ENCODE measurements at places on chromosomes 7 and 10.

GRCh38 chr7:82152858-82153257 is 290.7 kb downstream of the CACNA2D1 start:
- no peak for DNase-seq

DNA sequence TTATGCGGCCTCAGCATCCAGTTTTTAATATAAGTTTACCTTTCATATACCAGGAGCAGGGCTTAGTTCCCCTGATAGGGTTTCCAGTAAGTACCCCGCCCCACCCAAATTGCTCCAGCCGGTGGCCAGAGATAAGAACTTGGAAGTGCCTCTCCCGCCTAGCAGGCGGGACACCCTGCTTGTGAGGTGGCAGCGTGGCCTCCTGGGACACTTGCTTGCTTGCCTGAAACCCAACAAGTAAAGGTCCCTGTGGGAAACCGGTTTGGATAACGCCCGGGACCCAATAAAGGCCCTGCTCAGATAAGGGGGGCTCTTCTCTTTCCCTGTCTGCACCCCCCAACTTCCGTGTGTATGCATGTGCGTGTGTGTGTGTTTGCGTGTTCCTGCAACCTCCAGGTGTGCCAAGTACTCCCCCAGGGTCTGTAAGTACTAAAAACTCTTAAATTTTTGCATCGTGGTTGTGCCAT is 154.3 kb downstream of the ARHGAP21 start:
- no peak for DNase-seq

DNA sequence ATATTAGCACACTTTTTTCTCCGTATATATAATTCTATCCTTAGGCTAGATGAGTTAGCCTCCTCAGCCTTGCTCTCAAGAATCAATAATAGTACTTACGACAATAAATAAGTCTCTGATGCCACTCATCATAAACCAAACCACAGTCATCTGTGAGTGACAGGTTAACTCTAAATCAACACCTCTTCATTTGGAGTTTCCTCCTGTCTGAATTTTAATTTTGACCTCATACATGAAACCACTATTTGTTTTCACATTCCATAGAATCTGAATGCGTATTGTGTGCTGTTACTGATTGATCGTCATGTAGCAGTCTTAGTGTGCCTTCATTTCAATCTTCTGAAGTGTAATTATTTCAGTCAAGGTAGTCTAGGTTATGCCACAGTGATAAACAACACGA is 85.8 kb downstream of the HGF start:
- no peak for DNase-seq

GRCh38 chr10:23558361-23558799 is 119.5 kb downstream of the OTUD1 start:
- no peak for DNase-seq

DNA sequence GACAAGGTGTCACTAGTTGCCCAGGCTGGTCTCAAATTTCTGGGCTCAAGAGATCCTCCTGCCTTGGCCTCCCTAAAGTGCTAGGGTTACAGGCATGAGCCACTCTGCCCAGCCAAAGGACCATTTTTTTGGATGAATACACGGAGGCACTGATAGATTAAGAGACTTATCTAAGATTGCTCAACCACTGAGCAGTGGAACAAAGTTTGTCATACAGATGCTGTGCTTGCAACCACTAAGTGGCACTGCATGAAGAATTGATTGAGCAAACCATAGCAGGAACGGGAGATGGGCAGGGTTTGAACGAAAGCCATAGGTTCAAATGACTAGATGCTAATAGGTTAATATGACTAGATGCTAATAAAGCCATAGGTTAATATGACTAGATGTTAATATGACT is 61.1 kb downstream of the EBLN1 start:
- DNase-seq, result no peak

GRCh38 chr7:155722118-155722517 is 77.7 kb downstream of the RBM33 start:
- DNase-seq, result no peak

GRCh38 chr10:34106356-34106885 is 708.7 kb downstream of the PARD3 start:
- DNase-seq, result no peak

- DNase-seq, result no peak
These were observed 25.0 kb downstream of the NUDCD3 start for GRCh38 chr7:44465490-44465889.

GRCh38 chr10:102555781-102556328 is 52.1 kb downstream of the SUFU start:
- no peak for DNase-seq

DNA sequence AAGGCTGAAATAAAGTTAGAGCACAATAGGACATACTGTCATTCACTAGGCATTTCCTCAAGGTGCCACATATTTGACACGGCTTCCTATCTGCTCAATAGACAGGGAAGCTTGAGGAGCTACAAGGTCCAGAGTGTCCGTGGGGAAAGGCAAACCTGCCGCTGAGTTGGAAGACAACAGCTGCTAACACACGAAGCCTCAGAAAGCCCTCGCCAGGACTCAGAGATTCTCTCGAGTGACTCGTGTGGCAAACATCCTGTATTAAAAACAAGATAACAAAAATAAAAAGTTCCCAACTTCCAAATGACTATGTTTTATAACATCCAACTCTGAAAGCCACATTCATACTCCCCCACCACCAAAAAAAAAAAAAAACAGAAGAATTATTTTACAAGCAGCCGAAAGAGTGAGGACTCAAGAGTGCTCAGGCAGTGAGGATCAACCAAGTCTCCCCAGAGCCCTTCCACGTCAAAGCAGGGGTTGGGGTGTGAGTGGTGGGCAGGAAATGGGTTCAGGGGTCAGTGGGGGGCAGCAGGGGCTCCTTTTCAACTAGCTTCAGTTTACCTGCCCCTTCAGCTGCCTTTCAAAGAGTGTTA is 67.6 kb downstream of the STK17A start:
- no peak for DNase-seq

DNA sequence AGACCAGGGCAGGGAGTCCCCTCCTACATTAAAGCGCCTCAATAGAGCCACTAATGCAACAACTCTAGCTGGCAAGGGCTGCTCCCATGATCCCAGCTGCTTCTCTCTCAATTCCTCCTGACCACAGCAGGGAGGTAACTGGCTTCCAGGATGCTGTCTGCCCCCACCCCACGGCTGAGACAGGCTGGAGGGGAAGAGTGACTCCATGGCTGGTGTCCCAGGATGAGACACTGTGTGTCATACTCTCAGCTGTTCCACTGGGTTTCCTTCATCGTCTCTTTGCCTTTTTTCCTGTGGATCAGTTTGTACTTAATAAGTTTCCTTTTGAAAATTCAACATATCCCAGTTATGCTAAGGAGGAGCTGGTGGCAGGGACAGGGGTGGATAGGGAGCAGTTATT is 27.7 kb upstream of the MYH16 start:
- no peak for DNase-seq

DNA sequence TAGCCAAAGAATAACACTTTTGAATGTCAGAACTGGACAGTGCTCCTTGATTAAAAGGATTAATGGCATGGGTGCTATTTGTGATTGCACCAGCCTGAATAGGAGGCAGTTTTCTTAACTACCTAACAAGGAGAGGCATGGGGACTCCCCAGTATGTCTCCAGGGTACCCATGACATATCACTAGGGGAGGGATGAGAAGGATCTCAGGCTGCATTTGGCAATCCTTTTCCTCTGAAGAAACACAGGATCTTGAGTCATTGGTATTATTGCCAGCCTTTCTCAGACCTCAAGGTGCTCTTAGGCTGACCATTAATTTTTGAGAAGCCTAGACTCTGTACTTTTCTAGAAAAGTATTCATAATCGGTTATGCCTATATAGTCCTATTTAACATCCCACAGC is 77.5 kb upstream of the NPVF start:
- no peak for DNase-seq

DNA sequence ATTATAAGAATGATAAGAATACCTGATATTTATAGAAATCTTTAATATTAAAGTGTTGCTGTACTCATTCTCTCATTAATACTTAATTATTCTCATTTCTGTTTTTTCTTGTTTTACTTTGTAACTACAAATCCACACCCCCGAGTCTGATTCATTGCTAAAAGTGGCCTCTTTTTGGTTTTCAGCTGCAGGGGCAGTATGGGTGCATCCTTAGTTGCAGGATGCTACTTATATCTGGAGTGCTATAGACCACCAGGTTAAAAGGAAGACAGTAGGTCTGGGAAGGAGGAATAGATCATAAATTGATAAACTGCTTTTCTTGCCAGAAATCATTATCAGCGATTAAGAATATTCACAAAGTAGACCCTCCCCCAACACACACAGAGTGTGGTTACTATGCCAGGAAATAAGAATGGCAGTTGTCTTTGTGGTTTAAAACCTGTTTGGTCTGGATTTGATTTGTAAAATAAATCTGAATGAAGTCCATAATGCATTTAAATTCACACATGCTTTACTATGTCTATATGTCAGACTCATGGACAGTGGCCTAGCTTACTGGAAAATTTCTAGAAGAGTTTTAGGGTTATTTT is 96.5 kb downstream of the NRF1 start:
- no peak for DNase-seq

- no peak for DNase-seq
These were observed 40.1 kb downstream of the PALD1 start for GRCh38 chr10:70518695-70519094.

DNA sequence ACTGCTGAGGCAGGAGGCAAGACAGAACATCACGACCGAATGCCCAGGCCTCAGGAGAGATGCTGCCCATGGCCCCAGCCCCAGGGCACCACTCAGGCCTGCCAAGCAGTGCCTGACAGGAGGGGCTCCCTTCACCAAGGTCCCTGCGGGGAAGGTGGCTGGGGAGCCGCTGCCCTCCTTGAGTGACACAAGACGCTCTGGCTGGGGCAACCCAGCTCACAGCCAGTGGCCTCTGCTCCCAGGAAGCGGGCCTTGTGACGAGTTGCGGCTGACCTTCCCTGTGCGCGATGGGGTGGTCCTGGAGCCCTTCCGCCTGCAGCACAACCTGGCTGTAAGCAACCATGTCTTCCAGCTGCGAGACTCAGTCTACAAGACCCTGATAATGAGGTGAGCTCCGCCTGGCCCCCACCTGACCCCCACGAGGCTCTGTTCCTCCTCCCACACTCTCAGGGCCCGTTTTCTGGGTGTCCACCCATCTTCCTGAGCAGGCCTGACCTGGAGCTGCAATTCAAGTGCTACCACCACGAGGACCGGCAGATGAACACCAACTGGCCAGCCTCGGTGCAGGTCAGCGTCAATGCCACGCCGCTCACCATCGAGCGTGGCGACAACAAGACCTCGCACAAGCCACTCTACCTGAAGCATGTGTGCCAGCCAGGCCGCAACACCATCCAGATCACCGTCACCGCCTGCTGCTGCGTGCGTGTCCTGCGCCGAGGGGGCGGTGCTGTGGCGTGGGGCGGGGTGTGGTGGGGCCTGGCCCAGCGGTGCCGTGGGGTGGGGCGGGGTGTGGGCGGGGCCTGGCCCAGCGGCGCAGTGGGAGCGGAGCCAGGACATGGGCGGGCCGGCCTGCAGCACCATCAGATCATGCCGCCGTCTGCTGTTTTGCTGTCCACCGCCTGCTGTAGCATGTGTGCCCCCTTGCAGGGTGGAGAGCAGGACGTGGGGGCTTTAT is 12.8 kb downstream of the ZMIZ2 start:
- DNase-seq, result no peak

GRCh38 chr10:88076027-88076880 is 212.8 kb downstream of the PTEN start:
- no peak for DNase-seq

DNA sequence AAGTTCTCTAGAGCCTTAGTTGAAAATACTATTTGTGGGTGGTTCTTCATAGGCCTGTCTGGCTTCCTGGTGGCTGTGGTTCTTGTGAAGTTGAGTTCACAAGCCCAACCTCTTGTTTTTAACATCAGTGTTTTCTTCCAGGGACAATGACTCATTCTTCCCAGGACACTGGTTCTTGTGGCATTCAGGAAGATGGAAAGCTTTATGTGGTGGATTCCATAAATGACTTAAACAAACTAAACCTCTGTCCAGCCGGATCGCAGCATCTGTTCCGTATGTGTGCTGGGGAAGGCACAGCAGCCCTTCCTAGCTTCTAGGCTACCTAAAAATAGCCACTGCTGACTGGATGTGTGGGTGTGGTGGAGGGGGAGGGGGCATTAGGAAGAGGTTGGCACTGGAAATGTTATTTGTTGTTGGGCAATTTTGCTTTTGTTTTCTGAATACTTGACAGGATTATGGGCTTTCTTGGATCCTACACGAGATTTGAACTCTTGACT is 3.9 kb downstream of the LSMEM1 start:
- DNase-seq, result no peak

- DNase-seq, result no peak
These were observed 623.1 kb downstream of the ACTR3B start for GRCh38 chr7:153382641-153383101.

- DNase-seq, result no peak
These were observed 55.3 kb downstream of the CPVL start for GRCh38 chr7:29090836-29091601.

DNA sequence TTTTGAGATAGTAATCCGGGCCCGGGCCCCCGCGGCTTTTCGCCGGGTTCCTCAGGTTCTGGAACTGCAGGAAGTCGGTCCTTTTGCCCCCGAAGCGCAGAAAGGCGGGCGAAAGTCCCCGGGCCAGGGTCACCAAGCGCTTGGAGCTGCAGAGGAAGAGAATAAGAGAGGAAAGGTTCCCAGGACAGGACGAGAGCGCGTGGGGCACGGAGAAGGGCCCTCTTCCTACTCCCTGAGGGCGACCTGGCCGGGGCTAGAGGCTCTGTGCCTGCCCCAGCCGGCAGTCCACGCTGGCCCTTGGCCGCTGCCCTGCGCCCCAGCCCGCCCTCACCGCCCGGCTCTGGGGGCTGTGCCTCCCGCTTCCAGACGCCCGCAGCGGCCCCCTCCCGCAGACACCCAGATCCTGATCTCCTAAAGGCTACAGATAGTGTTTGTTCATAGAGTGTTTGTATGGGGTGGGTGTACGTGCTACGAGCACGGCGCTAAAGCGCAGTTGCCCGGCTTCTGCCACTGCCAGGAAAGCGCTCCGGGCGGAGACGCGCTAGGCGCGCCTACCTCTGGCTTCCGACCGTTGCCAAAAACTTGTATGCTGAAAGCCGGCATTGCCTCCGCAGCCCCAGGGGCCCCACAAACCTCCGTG is 3.2 kb downstream of the HPSE2 start:
- DNase-seq, result no peak

DNA sequence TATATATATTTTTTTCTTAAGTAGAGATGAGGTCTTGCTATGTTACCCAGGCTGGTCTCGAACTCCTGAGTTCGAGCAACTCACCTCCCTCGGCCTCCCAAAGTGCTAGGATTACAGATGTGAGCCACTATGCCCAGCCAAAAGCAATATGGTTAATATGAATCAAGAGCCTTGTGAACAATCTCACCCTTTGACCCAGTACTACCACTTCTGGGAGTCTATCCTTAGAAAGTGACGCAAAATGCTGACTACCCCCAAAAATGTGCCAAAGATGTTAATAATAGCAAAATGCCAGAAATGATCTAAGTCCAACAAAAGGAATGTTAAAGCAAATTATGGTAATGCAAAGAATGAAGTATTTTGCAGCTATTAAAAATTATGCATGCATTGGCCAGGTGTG is 44.3 kb downstream of the HOXA1 start:
- DNase-seq, result no peak

GRCh38 chr10:19958787-19959186 is 142.6 kb downstream of the PLXDC2 start:
- no peak for DNase-seq

GRCh38 chr7:93981480-93981874 is 22.7 kb downstream of the BET1 start:
- DNase-seq, result no peak

Measured in esophagus squamous epithelium (tissue), 5 donors.